ENCODE measurements at places on chromosomes 4 and X.

DNA sequence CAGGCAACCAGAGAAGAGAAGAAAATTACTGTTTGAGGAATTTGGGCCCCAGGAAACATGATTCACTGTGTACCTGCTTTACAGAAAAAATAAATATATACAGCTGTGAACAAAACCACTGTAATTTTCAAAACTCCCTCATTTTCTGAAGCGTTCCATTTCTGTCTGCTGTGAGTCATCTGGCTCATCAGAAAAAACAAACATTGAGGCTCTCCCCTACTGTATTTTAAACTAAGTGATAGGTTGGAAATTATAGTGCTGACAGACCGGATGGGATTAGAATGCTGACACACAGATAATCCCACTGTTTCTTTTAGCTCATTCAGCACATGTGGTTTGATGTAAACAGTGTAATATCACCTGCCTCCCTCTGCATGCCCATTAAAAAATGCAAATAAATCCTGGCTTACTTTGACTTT lies 847.0 kb downstream of the TRIML1 start:
- no peak for DNase-seq

DNA sequence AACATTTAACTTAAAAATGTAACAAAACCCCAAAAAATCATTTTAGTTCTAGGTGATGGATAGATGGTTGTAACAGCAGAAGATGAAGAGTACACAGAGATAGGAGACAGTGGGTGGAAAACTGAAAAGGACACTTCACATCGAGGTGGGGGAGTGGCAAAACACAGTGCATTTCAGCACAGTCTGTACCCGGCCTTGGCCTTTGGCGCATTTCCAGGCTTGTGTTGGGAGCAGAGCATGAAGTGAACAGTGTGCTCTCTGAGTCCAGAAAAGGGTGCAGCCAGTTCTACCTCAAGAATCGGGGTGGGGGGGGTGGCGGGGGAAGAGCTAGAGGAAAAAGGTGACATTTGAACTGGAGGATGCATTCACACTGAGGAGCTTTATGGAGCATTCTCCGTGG lies 4.3 kb downstream of the TSPYL2 start:
- no peak for DNase-seq

DNA sequence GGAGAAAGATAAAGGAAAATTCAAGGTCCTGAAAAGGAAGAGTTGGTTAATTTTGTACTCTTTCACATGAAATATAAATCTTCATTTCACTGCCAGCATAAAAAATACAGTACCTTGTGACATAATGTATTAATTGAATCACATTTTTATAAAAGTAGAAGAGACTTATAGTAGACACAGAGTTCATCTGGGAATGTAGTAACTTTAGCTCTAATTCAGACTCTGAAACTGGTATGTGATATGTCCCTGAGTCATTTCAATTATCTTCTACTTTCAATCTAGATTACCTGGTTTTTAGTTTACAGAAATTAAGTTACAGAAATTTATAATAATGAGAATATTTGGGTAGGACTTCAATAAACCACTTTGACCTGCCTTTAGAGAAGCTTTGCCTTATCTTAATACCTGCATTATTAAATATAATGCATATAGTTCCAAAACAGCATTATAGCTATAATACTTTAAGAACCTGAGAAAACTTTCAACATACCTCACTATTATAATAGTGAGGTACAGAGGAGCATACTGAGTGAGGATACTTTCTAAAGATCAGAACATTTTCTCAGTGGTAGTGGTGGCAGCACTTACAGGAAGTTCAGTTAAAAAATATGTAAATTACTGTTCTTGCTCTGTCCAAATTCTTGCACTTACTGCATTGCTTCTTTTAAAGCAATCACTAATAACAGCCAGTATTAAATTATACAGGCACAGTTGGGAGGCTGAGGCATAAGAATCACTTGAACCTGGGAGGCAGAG lies 11.2 kb downstream of the NEK1 start:
- no peak for DNase-seq

GRCh38 chr4:102263024-102263787 lies 82.1 kb downstream of the SLC39A8 start:
- peak; percentile 54 for DNase-seq

DNA sequence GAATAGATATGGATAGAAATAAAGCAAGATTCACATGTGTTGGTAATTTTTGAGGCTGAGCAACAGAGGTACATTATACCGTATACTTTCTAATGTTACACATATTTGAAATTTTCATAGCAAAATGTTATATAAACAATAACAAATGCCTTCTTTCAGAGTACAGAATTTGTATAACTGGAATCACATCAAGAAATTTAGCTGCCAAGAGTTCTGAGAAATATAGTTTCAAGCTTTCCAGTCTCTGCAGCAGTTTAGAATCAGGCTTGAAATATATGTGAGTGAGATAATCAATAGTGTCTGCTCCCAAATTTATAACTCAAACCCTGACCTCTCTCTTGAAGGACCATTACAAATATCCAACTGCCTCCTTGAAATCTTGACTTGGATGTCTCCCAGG lies 23.8 kb downstream of the FAM184B start:
- DNase-seq, result no peak

DNA sequence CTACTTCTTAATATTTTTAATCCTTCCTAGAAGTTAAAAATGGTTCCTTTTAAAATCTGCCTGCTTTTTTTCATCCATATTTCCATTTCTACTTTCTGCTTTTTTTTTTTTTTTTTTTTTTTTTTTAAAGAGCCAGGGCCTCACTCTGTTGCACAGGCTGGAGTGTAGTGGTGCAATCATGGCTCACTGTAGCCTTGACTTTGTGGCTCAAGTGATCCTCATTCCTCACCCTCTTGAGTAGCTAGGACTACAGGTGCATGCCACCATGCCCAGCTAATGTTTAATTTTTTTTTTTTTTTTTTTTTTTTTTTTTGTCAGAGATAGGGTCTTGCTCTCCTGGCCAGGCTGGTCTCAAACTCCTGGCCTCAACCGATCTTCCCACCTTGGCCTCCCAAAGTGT lies 39.7 kb downstream of the MND1 start:
- no peak for DNase-seq

GRCh38 chr4:128153800-128154199 lies 92.7 kb downstream of the LARP1B start:
- no peak for DNase-seq

DNA sequence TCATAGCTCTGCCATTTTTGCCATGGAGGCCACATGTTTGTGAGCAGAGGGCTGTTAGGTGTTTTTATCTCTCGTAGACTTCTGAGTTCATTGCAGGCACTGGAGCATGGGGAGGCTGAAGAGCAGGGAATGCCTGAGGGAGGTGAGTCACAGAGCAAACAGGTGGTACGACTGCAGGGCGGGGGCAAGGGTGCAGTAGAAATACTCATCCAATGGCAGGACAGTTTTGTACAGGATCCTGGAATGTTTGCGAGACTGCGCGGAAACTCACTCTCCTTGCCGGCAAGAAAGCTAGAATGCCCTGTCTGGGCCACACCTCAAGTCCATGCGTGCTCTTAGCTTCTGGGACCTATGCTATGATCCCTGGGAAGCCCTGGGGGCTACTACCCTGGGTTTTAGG lies 20.0 kb upstream of the VCX2 start:
- no peak for DNase-seq

GRCh38 chrX:13681595-13681994 lies 7.3 kb upstream of the RAB9A start:
- no peak for DNase-seq

GRCh38 chrX:2708021-2708420 lies 16.9 kb downstream of the CD99 start:
- DNase-seq, result no peak

GRCh38 chrX:126836186-126836585 lies 16.7 kb downstream of the PRR32 start:
- no peak for DNase-seq

- no peak for DNase-seq
Measured at GRCh38 chrX:117743469-117744251, 372.9 kb downstream of the KLHL13 start.

DNA sequence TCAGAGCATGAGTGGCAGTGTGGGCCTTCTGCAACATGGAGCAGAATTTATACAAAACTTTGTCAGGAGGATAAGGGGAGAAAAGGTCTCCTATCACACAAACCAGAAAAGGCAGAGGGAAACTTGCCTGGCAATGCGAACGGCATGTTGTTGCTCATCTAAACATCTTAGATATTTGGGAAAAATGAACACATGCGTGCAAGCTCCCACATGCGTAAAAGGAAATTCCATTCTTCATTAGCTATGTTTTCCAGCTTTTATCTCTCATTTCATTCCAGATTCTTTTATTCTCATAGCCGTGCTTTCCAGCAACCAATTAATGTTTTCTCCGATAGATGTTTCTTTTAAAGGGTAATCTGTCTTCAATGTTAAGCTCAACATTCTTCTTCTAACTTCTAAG lies 31.3 kb upstream of the GBA3 start:
- DNase-seq, result no peak

Measured in NCI-H2171 (cell line).